ENCODE measurements at places on chromosomes 7 and 10.
A peak's percentile ranks its signal among the peaks of the same experiment; 100 is the strongest.

- DNase-seq, result no peak
Observed at GRCh38 chr10:98492763-98493162, 46.0 kb upstream of the HPS1 start.

DNA sequence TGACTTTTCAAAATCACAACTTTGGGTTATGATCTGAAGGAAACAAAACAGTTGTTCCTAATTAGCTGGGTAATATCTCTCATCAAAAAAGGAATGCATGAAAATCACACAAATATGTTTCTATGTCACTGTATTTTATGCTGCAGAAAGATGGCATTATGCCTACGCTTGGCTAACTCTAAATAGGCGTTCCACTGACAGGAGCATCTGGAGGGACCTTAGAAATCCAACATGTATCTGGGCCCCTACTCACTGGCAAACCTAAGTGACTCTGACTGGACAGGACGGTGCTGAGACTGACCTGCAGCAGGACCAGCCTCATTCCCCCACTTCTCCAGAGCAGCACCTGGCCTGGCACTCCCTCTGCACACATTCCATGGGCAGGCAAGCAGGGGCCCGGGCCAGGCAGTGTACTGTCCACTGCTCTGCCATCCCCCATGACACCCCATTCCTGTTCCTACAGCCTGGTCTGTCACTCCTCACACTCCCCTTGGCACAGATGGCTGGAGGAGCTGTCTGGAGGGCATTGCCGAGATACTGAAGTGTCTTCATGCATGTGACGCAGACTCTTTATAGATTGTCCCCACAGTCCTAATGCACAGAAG, 2.6 kb upstream of the MYL7 start:
- no peak for DNase-seq

DNA sequence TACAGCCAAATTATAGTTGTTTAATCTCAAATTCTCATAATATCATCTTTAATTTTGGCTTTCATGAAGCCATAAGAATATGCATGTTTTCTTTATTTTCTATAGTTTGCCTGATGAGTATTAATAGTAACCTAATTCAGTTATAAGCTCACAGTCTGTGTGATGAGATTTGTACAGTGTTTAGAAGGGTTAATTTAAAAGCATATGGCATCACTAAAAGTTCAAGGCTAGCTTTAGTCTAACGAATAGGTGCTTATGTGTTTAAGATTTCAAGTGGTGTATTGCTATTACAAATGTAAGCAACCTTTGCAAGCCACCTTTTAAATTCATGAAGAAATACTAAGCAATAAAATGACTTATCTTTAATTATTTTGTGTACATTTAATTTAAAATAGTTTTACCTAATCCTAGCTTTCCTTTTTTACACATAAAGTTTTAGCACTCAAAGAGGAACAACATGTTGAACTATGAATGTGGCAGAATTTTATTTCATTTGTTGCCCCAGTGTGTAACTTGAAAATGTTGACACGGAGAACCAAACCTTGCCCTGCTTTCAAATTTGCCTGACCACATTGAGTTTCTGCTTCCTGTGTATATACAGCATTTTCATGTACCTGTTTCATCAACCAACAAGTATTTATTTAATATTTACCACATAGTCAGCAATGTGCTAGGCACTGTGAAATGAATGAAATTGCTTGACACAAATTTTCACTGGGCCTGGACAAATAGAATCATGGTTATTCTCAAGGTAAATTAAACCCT, 41.5 kb downstream of the TET1 start:
- no peak for DNase-seq

DNA sequence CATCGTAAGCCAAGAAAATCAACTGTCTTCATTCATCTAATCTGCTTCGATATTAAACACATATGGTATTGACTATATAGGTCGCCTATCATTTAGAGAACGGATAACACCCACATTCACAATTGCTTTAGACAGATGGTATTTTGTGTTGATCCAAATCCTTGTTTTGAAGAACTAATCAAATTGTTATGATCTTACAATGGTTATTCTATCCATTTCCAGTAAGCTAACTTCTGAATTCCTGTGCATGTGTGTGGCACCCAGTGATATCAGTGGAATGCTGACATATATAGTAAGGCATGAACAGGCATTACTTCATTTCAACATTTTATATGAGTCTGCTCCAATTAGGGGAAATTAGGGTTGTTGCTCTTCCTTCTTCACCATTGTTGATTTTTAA, 98.8 kb downstream of the SEMA3E start:
- peak; percentile 65 for DNase-seq

- no peak for DNase-seq
Observed at GRCh38 chr7:47477191-47478016, 104.5 kb downstream of the TNS3 start.

DNA sequence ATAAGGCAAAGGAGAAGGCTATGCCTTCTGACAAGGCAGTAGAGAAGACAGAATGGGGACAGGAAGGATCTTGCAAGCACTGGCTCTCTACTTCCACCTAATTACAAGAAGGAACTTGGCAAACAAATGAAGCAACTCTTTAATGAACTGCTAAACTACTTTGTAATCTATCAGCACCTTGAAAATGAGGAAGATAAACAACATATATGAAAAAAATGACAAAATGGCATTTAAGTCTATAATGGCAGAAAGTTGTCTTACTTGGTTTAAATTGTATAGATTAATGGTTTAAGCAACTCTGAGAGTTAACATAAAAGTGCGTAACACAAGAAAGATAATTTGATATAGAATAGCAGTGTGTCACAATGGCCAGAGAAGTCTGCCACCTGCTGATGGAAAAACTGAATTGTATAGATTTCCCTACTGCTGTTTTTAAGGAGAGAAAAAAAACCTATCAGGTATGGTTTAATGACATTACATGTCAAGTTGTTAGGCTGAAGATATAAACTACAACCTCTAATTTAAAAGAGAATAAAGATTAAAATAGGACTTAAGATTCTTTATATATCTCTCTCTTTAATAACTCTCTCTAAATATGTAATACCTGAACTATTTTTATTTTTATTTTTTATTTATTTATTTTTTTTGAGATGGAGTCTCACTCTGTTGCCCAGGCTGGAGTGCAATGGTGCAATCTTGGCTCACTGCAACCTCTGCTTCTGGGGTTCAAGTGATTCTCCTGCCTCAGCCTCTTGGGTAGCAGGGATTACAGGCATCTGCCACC, 11.8 kb downstream of the NT5C3A start:
- DNase-seq, result peak; percentile 70

GRCh38 chr10:117264782-117265181, 23.9 kb downstream of the SLC18A2 start:
- DNase-seq, result no peak

- DNase-seq, result no peak
Observed at GRCh38 chr10:93599335-93599734, 1.7 kb downstream of the RBP4 start.

GRCh38 chr10:285216-285615, 150.0 kb downstream of the ZMYND11 start:
- DNase-seq, result no peak

DNA sequence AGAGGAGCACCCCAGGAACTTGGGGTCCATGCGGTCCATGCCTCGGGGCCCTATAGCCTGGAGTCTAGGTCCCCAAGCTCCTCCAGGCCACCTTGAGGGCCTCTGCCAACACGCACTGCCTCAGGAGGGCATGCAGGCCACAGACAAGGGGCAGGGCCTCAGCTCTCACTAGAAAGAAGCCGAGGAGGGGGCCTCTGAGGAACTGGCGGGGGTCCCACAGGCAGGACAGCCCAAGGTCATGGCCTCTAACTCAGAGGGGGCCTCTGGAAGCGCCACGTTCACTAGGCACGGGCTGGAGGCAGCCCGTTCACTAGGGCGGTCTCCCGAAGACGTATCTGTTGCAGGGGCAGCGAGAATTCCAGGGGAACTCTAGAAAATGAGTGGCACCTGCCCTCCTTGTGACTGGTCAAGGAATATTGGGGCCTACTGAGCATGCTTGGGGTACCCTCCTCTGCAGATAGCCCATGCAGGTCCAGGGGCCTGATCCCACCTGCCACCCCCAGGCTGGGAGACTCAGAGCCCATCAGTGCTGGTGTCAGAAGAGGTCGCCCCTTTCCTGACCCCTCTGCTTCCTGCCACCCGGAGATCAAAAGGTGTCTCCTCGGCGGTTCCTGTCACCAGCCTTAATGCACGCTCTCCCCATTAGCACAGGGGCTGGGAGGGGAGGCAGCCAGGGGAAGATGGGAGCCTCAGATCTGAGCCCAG, 86.7 kb upstream of the RET start:
- DNase-seq, result no peak

- DNase-seq, result no peak
Observed at GRCh38 chr7:139698844-139699243, 79.0 kb downstream of the HIPK2 start.

DNA sequence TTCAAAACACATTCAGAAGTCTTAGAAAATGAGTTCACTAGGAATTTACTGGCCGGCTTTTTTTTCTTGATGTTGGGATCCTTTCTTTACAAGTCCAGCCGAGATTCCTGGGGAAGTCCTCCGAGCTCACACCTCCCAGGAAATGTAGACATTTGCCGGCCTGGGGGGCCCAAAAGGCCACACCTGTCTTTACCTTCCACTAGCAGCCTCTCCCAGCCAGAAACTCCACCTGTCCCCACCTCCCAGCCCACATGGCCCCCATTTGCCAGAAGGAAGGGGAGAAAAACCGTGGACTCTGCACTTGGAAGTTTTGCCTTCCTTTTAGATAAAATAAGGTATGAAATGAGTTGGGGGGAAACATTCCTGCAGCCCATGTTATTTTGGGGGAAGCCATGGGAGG, 27.6 kb upstream of the EMX2 start:
- DNase-seq, result no peak

Measured in ELR (cell line).